GM10248 (cell line): ENCODE measurements at places on chromosomes 6 and 20.

DNA sequence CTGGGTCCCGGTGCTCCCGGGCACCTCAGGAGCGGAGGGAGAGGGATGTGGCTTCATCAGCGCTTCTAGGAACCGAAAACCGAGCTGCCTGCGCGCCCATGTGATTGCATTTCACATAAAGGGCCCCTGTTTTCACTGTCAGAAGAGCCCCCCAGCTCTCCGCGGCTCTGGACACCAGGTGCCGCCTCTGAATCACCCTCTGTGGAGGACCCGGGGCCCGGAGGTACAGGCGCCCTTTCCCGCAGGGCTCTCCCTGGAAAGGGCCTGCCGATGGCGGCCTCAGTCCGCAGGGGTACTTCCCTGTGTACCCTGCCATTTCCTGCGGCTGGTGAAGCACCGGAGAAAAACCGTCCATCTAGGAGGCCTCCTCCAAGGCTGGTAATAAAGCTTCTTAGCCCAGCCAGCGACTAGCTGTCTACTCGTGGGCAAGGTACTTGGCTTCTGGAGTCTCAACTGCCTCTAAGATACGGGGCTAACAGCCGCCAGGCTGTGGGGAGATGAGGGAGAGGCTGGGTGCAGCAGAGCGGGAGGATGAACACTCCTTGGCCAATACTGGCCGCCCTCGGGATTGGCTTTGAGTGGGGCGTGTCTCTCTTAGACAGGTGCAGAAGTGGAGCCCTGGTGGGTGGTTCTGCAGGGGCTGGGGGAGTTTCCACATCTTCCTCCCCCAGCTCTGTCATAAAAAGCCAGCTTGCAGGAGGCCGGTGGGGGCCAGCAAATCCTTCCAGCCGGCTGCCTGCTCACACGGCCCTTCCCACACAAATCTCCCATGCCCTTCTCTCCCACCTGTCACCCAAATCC lies 1.6 kb downstream of the PPP1R16B start:
- DNase-seq, result peak; percentile 61

DNA sequence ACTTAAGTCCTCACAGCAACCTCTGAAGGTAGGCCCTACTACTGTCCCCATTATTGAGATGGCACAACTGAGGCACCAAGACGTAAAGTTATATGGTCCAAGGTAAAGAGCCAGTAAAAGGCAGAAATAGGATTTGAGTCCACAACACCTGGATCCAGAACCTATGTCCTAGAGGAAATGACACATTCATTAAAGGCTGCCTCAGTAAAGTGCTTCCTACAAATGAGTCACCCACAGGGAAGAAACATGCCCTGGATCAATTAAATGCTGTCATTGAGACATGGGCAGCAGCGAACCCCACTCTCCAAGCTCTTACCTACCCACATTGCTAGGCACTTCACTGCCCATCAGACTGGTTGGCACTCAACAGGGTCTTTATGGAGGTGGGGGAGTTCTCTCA lies 600.9 kb downstream of the PTPRT start:
- DNase-seq, result no peak

- no peak for DNase-seq
These were observed 468.9 kb downstream of the PKHD1 start for GRCh38 chr6:51618563-51618962.

GRCh38 chr20:19683188-19683587 lies 74.9 kb upstream of the RIN2 start:
- DNase-seq, result no peak

DNA sequence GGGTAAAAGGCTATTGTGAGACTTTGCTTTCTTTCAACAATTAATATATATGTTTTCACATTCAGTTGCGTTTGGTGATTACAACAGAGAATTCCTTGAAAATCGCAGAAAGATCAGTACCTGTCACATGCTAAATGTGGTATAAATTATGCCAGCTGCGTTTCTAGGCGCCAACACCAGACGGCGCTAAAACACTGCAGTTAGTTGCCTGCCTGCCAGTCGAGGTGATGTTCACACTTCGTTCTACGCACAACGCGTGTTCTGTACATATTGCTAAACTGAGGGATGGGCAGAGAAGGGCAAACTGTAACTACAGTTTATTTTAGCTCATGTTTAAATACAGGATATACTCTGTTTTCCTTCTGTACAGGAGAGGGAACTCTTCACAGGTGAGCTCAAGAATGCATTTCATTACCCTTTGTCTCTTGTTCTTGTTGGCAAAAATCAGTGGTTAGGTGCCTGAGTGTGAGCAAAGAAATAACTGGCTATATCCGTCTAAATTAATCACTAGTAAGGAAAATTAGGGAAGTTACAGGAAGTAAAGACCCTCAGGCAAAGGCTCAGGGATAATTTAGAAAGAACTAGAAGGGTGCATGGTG lies 100.1 kb upstream of the RGS17 start:
- DNase-seq, result peak; percentile 6

DNA sequence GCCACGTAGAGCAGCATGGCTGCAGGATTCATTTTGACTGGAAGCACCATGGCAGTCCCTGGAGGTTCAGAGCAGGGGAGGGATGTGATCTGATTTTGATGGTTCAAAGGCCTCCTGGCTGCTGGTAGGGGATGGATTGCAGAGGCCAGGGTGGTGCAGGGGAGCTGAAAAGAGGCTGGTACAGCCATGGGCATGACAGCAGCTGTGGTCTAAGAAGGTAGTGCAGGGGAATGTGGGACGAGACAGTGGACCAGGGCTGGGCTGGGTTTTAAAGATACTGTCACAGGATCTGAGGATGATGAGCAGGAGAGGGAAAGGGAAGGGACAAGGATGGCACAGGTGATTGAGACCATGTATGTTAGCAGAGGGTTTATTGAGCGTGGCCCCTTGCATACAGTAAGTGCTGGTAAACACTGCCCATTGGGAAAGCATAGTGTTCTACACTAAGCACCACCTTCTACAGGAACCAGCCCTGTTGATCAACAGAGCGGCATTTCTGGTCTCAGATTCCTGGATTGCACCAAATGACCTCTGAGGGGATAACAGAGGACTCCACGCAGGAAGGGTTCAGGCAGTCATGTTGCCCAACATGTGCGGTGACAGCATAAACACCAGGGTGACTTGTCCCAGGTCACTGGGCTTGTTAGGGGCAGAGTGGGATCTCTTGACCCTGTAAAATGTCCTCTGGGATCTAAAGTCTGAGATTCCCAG lies 14.5 kb upstream of the SIRPA start:
- DNase-seq, result no peak

DNA sequence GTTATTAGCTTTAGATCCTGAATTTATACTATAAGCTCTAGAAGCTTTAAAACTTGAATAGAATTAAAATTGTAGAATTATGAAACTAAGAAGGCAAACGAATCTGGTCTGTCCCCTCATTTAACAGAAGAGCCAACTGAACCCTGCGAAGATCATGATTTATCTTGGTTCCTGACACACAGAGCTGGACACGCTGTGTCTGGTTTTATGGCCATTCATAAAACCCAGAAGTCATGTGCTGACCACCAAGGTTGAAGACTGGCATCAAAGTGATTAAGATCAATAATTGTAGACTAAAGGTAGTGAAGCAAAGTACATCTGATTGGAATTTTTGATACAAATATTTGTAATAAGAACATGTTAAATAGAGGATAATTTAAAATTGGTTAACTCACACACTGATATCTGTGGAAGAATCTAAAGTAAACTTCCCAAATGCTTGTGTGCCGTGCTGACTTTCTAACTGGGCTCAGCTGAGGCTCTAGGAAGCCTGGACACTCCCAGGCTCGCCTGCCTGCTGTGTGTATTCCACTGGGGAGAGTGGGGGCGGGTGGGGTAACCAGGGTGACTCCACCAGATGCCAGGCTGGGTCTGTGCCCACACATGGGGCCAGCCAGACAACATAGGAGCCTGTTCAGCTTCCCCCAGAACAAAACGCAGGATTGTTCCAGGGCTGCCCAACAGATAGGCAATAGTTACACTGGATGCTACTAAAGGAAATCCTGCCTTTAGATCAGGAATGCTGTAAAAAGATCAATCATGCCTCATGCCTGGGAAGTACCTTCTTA lies 42.1 kb upstream of the SLC22A3 start:
- DNase-seq, result no peak

DNA sequence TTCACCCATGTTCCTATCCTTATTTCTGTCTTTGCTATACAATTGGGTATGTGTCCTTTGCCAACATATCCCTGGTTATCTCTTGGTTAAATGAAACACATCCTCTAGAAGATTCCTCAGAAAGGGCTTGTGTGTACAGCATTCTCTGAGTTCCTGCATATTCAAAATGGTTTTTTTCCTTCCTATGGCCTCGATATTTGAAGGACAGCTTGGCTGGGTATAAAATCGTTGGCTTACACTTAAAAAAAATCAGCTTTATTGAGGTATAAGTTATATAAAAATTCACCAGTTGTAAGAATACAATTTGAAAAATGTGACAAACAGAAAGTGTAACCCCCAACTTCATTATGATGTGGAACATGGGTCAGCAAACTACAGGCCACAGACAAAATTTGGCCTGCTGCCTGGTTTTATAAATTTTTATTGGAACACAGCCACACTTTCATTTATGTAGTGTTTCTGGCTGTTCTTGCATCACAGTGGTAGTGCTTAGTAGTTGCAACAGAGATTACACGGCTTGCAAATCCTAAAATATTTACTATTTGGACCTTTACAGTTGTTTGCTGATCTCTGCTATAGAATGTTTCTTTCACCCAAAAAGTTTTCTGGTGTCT lies 16.7 kb downstream of the PCMT1 start:
- no peak for DNase-seq
